ENCODE measurements at places on chromosomes 4 and X. TPM values are rescaled to one million over a fixed set of nuclear protein-coding genes. Genes with fewer than 3 reads are reported as not detected.

DNA sequence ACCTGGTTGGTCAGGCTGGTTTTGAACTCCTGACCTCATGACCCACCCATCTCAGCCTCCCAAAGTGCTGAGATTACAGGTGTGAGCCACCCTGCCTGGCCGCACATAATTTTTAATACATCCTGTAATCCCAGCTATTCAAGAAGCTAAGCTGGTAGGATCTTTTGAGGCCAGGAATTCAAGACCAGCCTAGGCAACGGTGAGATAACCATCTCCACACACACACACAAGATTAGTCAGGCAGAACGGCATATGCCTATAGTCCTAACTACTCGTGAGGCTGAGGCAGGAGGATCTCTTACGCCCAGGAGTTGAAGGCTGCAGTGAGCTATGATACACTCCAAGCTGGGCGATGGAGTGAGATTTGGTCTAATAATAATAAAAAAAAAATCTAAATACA is 212.4 kb upstream of the NEIL3 start:
- H3K27ac ChIP-seq = no peak overlapping the region
- no peaks in the 10 kb centered on the region for H3K4me1 ChIP-seq
- H3K36me3 ChIP-seq = no peaks in the 10 kb centered on the region
- H3K27me3 ChIP-seq = no peaks in the 10 kb centered on the region

- no peak for DNase-seq
- H3K36me3 ChIP-seq = no peaks in the 10 kb centered on the region
- no peaks in the 10 kb centered on the region for H3K27me3 ChIP-seq
- H3K27ac ChIP-seq = no peak overlapping the region
Measured at GRCh38 chr4:138249132-138249531, 7.0 kb upstream of the SLC7A11 start.

DNA sequence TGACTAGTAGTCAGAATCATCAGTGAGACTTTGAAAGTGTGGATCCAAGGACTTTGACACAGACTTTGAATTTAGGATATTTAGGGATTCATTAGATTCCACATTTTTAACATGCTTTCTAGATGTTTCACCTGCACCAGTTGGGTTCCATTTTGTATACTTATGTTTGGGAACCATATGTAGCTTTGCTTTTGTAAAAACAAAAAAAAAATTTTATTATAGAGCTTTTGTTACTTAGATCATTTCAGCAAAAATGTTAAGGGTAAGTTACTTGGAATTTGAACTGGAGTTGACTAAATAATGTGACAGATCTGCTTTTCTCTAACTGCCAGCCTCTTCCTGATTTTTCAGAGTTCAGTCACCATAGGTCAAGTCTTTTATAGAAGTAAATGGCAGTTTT is 14.6 kb downstream of the PDLIM5 start:
- H3K4me3 ChIP-seq = no peak overlapping the region
- H3K27ac ChIP-seq = no peak overlapping the region
- H3K27me3 ChIP-seq = no peaks in the 10 kb centered on the region
- DNase-seq = no peak

LAP3 gene
- 31.0 TPM for total RNA-seq

NR0B1 gene
- not detected for total RNA-seq
